ENCODE measurements at places on chromosomes 12 and 14.

DNA sequence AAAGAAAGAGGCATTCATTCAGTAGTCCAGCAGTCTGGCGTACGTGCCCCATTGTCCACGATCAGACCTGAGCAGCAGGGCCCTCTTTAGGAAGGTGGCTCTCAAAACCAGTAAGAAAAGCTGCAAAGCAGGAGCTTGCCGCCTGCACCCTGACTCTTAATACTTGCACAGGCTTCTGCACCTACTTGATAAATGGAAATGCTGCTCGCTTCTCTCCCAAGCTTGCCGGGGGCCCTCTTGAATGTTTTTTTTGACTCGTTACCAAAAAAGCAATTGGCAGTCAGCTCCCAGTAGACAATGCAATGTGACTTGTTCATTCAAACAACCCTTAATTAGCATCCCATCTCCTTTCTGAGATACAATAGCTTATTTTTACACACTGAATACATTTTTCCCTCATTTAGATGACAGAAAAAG, 27.2 kb upstream of the PTPRB start:
- no peak for DNase-seq

DNA sequence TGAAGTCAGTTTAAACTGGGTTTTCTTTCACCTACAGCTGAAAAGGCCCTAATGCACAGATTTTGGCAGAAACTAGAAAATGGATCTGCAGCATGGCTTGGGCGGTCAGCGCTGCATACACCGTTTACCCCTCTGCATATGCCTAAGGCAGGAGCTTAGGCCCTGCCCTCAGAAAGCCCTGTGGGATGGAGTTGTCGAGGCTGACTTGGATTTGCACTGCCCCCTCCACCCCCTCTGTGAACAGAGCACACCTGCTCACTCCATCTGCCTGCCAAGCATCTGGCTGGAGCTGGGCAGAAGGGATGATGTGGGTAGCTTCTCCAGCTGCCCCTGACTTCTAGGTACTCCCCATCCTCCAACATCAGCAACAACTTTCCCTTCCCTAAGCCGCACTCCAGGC, 41.9 kb downstream of the TTC7B start:
- DNase-seq: no peak

GRCh38 chr12:54975875-54976274, 8.7 kb downstream of the TESPA1 start:
- no peak for DNase-seq

DNA sequence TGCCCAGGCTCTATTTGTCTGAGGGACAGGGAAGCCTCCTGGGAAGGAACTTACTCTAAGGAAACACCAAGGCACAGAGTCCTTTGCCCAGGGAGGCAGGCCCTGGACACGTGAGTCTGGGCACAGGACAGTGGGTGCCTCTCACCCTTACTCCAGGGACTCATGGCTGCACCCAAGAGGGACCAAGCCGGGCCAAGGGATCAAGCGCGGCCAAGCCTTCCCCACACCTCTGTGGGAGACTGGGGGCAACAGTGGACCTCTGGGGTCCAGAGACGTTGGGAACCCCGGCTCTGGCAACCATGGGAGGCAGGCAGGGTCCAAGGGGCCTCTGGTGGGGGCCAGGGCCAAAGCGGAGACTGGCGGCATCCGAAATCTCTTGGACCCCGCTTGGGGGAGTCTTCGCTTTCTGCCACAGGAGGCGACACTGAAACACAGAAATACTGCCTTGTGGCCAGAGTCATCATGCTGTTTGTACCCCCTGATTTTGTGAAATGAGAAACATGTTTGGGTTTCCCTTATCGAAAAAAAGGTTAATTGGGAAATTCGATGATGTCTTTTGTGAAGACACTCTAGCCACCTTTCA, 51.7 kb upstream of the BCL11B start:
- DNase-seq: no peak

DNA sequence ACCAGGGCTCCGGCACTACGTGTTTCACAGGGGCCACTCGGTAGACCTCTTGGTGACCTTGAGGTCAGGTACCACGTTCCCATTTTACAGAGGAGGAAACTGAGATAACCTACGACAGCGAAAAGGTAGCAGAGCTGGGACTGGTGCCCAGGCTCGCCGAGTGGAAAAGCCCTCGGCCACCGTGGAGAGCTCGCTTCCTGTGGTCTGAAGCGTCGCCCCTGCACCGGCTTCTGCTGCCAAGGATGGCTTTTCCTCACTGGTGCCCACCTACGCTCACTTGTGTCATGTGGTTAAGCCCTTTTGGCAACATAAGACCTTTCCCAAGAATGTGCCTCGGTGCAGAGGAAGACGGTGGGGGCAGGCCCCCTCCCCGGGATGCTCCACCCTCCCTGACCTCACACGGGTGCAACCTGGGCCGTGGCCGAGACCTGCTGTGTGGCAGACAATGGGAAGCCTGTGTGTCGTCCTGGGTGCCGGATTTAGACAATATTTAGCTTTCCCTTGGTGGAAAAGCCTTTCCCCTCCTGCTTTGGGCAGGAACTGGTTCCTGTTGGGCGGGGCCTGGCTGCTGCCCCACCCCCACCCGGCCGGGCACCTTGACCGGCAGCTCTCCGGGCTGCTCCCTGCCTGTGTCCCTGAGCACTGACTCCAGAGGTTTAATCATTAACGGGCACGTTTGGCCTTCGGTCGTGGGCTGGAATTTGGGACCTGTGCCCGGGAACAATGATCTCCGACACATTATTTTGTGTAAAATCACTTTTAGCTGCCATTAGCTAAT, 32.4 kb upstream of the PPP1R13B start:
- DNase-seq: no peak

GRCh38 chr14:89775946-89776345, 178.6 kb downstream of the EFCAB11 start:
- no peak for DNase-seq

- peak; percentile 50 for DNase-seq
These were observed 158.7 kb downstream of the EGLN3 start for GRCh38 chr14:33792009-33792719.

- DNase-seq: no peak
These were observed 29.5 kb downstream of the SLC8B1 start for GRCh38 chr12:113305281-113305856.

DNA sequence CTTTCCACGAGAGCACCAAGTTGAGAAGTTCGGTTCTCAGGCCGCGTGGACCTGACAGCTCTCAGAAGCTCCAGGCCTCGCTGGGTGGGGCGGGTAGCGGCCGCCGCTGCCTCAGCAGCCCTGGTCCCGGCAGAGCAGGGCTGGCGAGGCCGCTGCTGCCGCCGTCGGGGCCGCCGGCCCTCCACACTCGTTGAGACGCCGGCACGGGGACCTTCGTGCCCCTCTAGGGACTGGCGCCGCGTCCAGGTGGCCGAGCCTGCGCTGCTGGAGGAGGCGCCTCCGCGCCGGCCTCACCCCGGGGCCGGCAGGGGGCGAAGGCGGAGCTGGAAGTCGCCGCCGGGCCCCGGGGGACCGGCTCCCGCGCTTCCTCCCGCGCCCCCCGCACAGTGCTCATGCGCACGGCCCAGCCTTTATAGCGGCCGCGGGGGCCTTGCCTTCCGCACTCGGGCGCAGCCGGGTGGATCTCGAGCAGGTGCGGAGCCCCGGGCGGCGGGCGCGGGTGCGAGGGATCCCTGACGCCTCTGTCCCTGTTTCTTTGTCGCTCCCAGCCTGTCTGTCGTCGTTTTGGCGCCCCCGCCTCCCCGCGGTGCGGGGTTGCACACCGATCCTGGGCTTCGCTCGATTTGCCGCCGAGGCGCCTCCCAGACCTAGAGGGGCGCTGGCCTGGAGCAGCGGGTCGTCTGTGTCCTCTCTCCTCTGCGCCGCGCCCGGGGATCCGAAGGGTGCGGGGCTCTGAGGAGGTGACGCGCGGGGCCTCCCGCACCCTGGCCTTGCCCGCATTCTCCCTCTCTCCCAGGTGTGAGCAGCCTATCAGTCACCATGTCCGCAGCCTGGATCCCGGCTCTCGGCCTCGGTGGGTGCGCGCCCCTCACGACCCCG, at the start of gene COCH:
Gene COCH, plus strand, starts transcription at position 440 of the 879 bp plus-strand sequence. Its CDS starts 380 bp downstream, at position 820.
- no peak for DNase-seq

DNA sequence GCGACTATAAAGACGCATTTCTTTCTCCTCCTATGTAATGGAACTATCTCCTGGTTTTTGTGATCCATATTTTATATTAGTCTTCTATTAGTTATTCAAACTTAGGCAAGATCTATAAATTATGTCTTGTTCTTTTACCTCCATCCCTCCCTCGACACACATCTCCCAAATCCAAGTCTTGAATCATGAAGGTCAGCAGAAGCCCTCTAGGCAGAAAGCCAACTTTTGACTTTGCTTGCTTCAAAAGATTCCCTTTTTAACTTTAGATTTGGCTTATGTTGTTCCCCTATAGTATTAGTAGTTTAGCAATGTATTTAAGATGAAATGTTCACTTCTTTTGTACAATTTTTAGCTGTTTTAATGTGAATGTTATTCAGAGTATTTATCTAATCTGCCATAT, 689.8 kb downstream of the SLC6A15 start:
- DNase-seq: no peak

DNA sequence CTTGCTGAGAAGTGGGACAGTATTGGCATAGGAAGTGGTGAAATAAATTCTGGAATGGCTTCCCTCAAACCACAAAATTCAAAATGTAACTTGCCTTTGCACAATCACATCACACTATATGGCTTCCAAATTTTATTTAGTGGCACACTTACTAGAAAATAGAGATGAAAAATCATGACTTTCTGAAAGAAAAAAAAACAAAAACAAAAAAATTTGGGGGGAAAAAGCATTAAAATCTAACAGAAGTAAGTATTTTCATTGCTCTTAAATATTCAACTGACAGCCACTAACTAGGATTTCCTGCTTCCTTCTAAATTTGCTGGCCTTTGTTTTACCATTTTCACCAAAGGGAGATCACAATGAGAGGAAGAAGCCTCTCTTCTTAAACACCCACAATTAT, 23.0 kb downstream of the ATF7 start:
- no peak for DNase-seq

DNA sequence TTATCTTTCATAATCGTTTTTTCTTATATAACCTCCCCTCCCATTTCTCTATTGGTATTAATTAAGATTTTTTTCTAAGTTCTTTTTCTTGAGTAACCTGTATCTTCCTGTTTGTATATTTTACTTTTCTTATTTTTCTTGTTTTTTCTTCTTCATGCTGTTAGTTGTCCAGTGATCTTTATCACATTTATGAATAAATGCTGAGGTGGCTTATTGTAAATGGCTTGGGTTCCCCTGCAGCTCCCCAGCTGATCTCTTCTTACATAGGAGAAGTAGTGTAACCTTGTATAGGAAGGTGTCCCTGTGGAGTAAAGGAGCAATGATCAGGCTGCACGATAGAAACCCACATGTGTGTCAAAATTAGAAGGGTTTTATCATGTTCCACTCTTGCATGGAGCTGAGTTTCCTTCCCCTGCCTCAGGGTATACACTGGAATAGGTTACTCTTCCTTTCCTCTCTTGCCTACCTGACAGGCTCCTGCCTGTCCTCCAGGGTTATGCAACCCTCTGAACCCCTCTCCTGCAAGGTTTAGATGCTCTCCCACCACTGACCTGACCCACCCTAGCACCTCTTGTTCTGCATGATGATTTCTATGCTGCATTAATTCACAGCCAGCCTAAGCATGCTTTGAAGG, 334.8 kb upstream of the RGS6 start:
- DNase-seq: no peak

- DNase-seq: peak; percentile 9
These were observed 51.6 kb upstream of the SRP54 start for GRCh38 chr14:34931206-34931605.

GRCh38 chr14:70707138-70708038, 65.7 kb downstream of the TTC9 start:
- peak; percentile 93 for DNase-seq

GRCh38 chr12:96392397-96392796, 7.8 kb downstream of the CDK17 start:
- no peak for DNase-seq

DNA sequence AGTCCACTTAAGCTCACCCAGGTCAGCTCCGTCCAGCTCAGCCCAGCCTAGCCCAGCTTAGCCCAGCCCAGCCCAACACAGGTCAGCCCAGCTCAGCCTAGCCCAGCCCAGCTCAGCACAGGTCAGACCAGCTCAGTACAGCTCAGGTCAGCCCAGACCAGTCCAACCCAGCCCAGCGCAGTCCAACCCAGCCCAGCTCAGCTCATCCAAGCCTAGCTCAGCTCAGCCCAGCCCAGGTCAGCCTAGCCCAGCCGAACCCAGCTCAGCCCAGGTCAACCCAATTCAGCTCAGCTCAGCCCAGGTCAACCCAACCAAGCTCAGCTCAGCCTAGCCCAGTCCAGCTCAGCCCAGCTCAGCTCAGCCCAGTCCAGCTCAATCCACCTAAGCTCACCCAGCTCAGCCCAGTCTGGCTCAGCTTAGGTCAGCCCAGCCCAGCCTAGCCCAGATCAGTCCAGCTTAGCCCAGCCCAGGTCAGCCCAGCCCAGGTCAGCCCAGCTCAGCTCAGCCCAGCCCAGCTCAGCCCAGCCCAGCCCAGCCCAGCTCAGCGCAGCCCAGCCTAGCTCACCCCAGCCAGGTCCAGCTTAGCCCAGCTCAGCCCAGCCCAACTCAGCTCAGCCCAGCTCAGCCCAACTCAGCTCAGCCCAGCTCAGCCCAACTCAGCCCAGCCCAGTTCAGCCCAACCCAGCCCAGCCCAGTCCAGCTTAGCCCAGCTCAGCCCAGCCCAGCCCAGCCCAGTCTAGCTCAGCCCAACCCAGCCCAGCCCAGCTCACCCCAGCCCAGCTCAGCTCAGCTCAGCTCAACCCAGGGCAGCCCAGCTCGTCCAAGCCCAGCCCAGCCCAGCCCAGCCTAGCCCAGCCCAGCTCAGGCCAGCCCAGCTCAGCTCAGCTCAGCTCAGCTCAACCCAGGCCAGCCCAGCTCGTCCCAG, 184.0 kb downstream of the TMEM121 start:
- DNase-seq: no peak

GRCh38 chr12:89206390-89206789, 145.9 kb downstream of the DUSP6 start:
- no peak for DNase-seq

GRCh38 chr14:67984274-67984673, 164.7 kb downstream of the RAD51B start:
- DNase-seq: no peak

DNA sequence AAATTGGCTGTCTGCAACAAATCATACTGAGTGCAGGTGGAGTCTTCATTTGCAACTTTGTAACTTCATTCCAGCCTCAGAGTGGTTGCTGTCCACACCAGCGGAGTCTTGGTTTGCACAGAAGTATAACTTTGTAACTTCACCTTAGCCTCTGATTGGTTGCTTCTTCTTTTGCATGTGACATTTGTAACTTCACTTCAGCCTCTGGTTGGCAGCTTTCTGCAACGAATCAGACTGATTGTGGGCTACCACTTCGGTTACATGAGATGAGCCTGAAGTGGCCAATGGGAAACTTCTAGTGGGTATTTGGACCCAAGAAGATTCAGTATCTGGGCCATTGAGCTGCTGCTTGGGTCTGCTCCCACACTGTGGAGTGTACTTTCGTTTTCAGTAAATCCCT, 17.8 kb downstream of the RASSF8 start:
- no peak for DNase-seq

GRCh38 chr14:23443411-23443812, 8.0 kb upstream of the MYH7 start:
- DNase-seq: no peak

GRCh38 chr12:29582677-29583272, 85.3 kb upstream of the OVCH1 start:
- DNase-seq: no peak

- DNase-seq: no peak
These were observed 17.6 kb upstream of the SRP54 start for GRCh38 chr14:34964977-34965764.

Data from GM12878 (cell line).